HS-27A (cell line): ENCODE measurements at places on chromosomes 6 and 20.

DNA sequence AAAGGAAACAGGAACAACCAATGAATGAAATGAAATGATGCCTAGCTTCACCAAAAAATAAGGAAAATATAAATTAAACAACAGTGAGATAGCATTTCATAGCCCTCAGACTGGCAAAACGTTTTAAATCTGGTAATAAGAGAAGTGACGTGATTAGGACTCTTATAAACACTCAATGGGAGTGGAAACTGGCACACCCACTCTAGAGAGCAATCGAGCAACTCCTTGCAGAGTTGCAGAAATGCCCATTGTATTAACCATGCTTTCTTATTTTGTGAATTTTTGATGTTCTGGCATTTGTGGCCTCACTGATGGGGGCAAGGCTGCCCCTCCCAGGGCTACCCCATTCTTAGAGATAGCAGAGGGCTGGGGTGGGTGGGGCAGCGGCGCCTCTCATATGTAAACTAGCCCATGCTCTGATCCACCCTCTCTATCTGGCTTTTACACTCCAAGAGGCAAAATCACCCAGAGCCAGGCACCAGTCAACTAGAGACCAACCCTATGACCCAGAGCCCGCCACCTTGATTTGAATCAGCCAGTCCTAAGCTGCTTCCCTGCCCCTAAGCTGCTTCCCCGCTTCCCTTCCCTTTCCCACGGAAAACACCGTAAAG is 6.4 kb upstream of the PNPLA1 start:
- DNase-seq: no peak

DNA sequence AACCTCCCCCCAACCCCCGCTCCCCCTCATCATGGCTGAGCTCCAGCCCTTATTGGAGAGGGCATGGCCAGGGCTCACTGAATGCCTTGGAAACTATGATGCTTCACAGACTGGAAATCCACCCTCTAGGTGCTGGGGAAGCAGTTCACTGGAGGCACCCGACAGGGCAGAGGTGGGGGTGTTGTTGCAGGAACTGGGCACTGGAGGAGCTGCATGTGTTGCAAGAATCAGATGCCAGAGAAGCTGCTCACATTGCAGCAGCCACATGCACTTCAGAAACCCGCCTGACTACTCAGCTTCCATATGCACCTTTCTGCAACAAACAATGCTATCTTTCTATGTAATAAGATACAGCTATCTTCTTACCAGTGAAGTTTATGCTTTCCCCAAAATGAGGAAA is 7.9 kb upstream of the TBPL1 start:
- DNase-seq: no peak

GRCh38 chr20:20318365-20319161 is 49.3 kb upstream of the INSM1 start:
- no peak for DNase-seq

DNA sequence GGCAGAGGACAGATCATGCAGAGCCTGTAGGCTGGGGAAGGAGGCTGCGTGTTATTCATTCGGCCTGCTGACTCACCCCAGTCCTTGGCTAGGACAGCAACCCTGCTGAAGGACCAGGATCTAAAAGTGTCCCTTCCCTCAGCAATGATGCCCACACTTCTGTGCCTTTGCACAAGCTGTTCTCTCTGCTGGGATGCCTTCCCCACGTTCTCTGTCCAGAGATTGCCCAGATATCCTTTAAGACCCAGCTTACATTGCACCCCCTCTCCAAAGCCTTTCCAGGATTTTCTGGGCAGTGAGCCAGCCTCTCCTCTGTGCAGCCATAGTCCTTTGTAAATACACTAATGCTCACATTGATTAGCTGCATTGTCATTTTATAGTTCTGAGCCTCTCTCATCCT is 99.3 kb upstream of the CHD6 start:
- no peak for DNase-seq

DNA sequence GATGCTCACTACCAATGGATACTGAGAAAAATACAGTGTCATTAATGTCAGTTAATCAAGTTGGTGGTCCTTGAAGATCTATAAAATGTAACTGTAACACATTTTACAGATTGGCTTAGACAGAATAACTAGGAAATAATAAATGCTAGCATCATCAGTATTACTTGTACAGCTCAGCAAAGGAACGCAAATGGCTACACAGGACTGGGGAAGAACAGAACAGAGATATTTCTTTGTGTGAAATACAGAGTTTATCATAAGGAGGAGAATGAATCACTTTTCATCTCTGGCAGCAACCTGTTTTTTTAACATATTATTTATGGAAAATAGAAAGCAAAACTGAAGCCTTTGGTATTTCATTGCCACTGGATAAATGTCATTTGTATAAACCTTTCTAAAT is 8.2 kb upstream of the QKI start:
- no peak for DNase-seq

- no peak for DNase-seq
Measured at GRCh38 chr6:7749478-7749877, 23.6 kb downstream of the BMP6 start.

DNA sequence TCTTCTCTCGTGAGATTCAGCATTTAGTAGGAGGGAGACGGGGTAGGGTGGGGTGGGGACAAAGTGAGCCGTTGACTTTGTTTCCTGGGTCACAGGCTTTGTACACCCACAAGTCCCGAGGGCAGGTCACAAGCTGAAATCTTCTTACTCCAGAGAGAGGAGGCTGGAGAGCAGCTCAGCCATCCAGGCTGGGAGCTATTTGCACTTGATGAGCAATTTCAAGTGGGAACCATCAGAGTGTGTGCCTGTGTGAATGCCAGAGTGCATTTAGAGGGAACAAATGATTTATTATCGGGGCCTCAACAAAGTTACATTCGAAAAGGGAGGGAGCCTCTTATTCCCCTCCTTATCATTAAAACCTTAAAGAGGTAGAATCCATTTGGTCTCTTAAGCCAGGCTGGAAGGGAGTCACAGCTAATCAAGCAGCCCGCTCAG is 155.7 kb upstream of the JARID2 start:
- no peak for DNase-seq

DNA sequence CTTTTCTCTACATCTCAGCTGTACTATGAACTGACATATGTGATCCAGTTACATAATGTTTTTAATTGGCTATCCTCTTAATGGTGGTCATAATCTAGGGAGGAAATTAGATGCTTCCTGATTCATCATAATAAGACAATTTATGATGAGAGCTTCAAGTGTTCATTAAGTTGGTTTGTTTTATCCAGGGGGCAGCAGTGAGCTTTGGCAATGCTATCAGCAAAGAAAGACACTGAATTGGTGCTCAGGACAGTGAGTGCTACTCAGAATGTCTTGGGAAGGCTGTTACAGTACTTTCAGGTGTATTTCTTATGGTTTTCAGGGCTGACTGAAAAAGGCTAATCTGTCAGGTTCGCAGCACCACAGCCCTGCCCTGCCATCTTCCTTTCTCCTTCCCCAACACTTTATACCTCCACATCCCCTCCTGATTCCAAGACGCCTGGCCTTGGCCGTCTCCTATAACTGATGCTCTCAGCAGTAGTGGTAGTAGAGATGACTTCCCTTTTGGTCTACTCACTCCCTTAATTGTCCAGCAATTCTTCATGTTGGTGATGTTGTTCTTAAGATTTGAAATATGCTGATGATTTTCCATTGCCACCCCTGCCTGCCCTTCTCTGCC is 67.0 kb upstream of the TNFAIP3 start:
- no peak for DNase-seq

- DNase-seq: no peak
Measured at GRCh38 chr20:12409501-12409900, 491.8 kb downstream of the BTBD3 start.

DNA sequence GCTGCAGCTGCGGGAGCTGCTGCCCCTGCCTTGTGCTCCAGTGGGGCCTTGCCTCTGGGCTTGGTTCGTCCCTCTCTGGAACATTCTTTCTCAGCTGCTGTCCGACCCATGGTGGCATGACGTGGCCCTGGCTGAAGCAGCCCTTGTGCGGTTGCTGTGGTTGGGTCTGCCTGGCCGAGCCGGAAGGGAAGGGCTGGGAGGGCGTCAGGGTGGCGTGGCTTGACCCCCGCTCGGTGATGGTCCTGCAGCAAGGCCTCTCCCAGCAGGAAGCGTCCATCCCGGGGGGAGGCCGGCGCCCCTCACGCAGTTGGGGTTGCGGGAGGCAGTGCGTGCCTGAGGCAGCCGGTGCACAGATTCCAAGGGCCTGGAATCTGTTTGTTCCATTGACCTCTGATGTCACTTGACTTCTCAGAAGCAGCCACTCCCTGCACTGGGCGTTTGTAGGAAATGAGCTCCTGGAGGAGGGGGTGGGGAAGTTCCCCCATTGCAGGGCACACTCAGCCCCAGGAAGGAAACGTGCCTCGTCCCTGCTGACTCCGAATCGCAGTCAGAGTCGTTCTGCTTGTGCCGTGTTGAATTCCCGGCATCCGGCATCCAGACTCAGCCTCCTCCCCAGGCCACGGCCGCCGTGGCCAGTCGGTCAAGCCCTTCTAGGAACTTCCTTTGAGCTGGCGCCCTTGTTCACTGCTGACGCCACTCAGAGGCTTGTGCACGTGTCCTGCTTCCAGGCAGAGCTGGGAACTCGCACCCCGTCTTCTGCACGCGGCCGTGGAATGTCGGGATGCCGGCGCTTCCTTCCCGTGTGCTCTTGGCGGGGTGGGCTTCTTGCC is 9.7 kb upstream of the TNFRSF6B start:
- peak; percentile 38 for DNase-seq

DNA sequence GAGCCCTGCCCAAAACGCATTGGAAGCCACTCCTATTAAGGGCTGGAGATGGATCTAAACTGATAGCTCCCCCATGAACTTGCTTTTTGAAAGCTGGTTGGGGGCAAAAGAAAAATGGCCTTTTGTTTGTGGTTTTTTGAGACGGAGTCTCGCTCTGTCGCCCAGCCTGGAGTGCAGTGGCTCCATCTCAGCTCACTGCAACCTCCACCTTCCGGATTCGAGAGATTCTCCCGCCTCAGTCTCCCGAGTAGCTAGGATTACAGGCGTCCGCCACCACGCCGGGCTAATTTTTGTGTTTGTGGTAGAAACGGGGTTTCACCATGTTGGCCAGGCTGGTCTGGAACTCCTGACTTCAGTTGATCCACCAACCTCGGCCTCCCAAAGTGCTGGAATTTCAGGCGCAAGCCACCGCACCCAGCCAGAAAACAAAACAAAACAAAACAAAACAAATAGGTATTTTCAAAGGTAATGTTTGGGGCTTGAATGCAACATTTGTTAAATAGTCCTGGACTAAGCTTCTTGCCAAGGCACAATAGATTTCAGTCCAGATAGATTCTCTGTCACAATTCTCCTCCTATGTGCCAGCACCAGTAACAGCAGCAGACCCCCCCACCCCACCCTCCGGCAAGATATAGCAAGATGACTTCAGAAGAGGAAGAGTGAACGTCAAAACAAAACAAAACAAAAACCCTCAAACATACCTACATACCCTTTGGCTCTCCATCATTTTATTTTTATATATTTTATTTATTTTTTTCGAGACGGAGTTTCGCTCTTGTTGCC is 26.5 kb upstream of the ABT1 start:
- no peak for DNase-seq

DNA sequence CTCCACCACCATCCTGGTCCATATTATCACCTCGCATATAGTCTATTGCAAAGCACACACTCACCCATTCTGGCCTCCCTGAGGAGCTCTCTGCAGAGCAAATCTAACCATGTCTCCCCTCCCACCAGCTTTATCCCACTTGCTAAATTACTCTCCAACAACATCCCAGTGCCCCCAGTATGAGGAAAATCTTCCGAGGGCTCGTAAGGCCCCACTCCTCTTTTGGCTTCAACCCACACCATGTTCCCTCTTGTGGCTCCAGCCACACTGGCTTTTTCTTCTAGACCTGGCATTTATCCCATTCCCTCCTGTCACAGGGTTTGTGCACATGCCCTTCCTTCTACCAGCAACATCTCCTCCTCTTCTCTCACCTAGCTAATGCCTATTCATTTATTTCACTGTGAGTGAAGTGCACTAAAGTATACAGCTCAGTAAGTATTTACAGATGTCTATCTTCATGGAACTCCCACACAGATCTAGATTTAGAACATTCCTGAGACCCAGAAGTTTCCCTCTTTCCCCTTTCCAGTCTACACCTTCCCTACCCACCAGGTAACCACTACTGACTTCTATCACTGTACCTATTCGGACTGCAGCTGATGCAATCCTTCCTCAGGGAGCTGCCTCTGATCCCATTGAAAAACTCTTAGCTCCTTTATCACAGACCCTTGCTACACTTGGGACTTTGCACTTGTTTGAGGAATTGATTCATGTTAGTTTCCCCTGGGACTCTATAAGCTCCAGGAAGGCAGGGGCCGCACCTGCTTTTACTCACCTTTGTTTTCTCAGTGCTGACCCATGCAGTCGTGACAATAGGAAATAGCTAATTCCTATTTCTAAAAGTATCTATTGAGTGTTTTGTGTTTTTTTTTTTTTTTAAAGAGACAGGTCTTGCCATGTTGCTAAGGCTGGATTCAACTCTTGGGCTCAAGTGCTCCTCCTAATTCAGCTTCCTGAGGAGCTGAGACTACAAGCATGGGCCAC is 15.5 kb downstream of the MRPL14 start:
- no peak for DNase-seq

GRCh38 chr20:62525014-62525413 is 49.2 kb upstream of the GATA5 start:
- no peak for DNase-seq

GRCh38 chr6:100209323-100210136 is 215.5 kb upstream of the MCHR2 start:
- no peak for DNase-seq

DNA sequence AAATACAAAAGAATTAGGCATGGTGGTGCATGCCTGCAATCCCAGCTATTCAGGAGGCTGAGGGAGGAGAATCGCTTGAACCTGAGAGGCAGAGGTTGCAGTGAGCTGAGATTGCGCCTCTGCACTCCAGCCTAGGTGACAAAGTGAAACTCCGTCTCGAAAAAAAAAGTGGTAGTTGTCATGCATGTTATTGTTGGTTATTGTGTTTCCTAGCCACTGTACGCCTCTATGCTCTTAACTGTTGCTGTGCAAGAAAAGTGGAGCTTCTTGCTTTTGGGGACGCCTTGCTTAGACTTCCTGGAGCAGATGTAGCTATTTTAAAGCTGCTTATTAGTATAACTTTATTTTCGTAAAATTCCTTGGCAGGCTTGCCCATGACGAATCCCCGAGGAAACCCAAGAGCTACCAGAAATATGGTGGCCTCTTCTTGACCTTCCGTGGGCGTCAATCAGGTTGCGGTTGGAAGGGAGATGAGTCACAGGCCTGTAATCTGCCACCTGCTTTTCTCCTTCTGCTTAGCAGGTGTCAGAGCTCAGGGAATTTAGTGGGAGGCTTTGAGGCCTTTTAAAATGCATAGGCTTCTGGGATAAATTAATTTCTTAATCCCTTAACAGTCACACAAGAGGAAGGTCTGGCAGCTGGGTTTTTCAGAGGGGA is 17.3 kb downstream of the GABRR2 start:
- DNase-seq: peak; percentile 75

GRCh38 chr6:56387621-56388414 is 140.4 kb upstream of the COL21A1 start:
- DNase-seq: no peak

GRCh38 chr20:64234291-64234791 is 21.2 kb upstream of the PCMTD2 start:
- DNase-seq: no peak
